ENCODE measurements at places on chromosomes 6 and 20.

DNA sequence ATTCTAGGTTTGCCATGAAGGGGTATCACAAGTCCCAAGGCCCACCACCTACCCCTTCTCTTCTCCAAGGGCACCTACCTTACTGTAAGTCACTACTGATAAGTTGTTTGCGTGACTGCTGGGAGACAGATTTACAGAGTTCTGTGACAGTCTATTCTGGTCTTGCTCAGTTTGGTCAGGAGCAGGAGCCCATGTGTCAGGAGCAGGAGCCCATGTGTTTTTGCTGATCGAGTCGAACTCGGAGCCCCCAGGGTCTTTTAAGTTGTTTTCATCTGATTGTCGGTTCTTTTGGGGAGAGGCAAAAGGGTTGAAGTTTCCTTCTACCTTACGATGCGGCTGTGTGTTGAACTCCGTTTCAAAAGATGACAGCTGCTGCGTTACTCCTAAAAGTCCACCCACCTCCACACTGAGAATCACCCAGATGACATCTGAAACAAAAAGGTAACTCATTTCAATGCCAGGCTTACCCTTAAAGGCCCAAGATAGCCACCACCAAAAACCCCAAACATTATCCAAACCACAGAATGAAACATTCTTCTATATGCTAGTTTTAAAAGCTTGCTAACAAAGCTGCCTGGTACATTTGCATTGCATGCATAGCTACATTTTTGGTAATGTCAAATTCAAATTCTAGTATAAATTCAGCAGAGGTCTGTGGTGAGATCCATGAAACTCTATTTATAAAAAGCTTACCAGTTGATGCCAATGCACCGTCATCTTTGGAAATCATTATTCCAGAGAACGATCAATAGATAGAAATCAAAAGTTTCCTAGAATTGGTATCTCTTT lies 50.5 kb upstream of the SPDEF start:
- DNase-seq = no peak

DNA sequence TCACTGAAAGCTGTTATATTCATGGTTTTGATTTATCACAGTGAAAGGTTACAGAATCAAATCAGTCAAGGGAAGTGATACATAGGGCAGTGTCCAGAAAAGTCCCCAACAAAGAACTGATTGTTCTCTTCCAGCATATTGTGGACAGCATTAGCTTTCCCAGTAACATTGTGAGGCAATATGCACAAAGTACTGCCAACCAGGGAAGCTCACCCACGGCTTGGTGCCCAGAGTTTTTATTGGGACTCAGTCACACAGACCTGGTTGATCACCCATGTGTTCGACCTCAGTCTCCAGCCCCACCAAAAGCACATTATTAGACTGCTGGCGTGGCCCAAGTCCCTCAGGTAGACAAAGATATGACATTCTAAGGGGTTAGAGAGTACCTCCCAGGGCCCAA lies 76.0 kb downstream of the LCA5 start:
- DNase-seq = no peak

- no peak for DNase-seq
Measured at GRCh38 chr20:44361021-44361420, 5.5 kb downstream of the HNF4A start.

GRCh38 chr20:15033891-15034290 lies 696.5 kb upstream of the FLRT3 start:
- DNase-seq = no peak

DNA sequence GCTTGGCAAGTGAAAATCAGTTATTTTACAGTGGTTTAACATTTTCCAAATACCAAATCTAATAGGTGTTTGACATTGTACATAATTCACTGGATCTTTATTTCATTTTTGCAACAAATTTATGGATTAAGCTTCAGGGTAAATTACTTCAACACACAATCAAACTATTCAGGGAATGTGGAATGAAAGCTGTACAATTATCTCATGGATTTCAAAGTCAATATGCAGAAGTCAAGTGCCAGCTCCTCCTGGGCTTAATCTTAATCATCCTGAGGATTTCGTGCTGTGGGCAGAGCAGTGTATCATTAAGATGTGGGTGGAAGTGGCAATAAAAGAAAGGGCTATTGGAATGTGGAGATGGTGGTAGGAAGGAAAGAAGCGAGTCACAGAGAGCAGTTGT lies 548.8 kb downstream of the COL12A1 start:
- DNase-seq = no peak

DNA sequence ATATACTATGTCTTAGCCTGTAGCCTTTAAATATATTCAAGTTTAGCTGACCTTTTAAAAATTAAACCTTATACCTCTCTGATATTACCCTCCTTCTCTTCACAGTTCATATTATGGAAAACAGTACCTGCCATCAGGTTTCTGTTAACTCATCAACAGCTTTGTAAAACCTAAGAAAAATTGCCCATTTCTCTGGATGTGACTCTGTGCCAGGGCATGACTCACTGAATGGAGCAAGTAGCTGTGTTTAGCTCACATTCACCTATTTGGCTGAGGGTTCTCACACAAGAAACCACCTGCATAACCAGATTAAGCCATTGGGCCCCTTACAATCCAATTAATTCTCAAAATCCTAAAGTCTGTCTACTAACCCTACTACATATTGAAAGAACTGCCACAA lies 678.8 kb upstream of the MARCKS start:
- no peak for DNase-seq

GRCh38 chr6:133309579-133309978 lies 68.4 kb downstream of the EYA4 start:
- DNase-seq = no peak

GRCh38 chr6:46610862-46611553 lies 41.6 kb downstream of the CYP39A1 start:
- DNase-seq = no peak

GRCh38 chr20:23009636-23010035 lies 25.5 kb upstream of the SSTR4 start:
- DNase-seq = no peak

DNA sequence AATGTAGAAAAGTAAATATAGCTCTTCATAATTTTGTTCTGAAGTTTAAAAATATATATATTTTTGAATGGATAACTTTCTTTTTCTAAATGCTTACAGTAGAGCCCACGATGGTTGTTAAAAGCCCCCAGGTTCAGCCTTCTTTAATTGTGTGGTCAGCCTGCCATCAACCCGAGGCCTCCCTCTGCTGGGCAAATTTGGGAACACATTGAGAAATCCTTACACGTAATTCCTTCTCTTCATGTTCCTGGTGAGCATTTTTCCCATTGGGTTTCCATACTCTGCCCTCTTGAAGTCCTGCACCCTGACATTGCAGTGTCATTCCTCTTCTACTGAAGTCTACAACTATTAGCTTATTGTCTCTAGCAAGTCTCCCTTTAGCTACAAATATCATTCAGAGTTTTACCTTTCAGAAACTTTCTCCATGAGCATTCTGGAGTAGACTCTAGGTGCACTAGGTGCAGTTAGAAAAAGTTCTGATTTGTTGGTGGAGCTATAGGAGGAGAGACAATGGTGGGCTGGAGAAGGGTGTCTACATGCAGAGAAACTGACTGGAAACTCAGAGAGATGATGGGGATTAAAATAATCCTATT lies 40.6 kb downstream of the TRIM38 start:
- DNase-seq = peak; percentile 45

- no peak for DNase-seq
Measured at GRCh38 chr20:5811746-5812145, 61.5 kb downstream of the SHLD1 start.

- DNase-seq = no peak
Measured at GRCh38 chr6:116405138-116405537, 34.4 kb downstream of the DSE start.

GRCh38 chr6:386688-387266 lies 4.8 kb upstream of the IRF4 start:
- no peak for DNase-seq

DNA sequence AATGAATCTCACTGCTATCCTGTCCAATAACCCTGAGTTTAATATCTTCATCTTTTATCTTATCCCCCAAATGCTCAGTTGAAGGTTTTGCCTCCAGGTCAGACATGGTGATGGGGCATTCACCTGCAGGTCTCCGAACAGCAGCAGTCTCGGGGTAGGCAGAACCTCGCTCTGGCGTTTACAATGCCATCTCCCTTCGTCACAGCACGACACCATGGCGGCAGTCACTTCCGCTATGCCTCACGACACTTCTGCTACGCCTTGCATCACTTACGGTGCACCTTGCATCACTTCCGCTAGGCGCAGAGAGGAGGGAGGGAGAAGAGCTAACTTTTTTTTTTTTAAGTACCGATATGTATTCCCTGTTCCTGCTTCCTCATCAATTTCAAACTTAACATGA lies 194.9 kb downstream of the BCAS1 start:
- DNase-seq = peak; percentile 29

DNA sequence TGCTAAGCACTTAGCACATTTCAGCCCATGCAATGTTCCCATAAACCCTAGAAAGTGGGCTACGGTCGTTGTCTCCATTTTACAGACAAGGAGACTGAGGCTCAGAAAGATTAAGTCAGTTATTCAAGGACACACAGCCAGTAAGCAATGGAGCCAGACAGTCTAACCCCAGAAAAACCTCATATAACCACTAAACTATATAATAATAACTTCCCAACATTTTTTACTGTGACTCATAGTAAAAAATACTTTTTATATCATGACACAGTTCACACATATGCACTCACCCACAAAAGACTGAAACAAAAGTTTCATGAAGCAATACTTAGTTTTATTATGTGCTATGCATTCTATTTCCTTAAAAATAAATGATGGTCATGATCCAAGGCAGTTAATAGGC lies 66.2 kb upstream of the EYA2 start:
- no peak for DNase-seq

- no peak for DNase-seq
Measured at GRCh38 chr6:137883400-137884148, 16.5 kb downstream of the TNFAIP3 start.

- no peak for DNase-seq
Measured at GRCh38 chr6:166581091-166581511, 5.4 kb downstream of the RAMACL start.

GRCh38 chr20:63698739-63699465 lies 2.5 kb downstream of the TNFRSF6B start:
- DNase-seq = peak; percentile 44
